Activated CD4-positive, alpha-beta T cell treated with anti-CD3 and anti-CD28 coated beads for 24 hours (primary cell): ENCODE measurements at places on chromosomes 16 and 17.

DNA sequence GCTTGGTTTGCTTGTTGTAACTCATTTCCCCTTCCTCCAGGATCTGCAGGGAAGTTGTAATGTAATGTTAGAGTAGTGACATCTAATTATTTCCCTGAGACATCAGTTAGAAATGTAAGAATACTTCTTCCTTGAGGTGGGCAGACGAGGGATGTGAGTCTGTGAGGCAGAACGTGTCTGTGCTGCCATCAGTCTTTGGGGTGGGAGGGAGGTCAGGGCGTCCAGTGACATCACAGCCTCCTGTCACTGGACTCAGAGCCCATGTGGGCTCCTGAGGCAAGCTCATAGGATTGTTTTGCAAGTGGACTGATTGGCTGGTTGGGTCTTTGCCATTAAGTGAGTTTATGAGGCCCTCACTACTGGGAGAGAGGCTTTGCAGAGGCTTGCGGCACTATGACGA is 188.8 kb downstream of the CCDC182 start:
- DNase-seq = no peak

DNA sequence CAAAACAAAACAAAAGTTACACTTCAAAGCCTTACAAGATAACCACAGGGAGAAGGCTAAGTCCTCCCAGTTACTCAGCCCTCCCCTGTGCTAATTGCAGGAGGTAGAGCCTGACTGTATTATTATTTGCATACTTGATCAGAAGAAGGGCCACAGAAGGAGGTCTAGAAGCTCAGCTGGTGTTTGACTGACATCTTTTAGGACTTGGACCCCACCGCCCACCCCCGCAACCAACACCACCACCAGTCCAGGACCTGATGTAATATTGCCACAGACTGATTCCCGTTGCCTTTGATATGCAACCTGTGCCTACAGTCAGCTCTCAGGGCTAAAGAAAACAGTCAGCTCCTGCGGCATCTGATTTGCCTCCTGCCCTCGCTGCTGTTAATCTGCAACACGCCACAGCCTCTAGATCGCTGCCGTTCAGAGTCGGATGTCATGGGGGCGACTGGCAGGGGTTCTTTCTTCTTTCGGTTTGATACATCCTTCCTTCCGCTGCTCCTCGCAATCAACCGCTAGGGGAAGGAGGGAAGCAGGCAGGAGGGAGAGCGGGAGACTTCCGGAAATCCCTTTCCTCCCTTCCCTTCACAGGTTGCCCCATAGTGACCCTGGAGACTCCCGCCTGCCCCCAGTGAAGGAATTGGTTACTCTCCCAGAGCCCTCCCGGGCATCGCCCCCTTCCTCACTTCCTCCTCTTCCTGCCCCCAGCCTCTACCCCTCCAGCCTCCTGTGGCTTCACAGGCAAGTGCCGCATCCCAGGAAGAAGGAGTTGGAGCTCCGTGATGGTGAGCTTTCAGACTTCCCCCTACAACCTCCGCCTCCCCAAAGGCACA is 90.5 kb upstream of the SOX9 start:
- DNase-seq = no peak

DNA sequence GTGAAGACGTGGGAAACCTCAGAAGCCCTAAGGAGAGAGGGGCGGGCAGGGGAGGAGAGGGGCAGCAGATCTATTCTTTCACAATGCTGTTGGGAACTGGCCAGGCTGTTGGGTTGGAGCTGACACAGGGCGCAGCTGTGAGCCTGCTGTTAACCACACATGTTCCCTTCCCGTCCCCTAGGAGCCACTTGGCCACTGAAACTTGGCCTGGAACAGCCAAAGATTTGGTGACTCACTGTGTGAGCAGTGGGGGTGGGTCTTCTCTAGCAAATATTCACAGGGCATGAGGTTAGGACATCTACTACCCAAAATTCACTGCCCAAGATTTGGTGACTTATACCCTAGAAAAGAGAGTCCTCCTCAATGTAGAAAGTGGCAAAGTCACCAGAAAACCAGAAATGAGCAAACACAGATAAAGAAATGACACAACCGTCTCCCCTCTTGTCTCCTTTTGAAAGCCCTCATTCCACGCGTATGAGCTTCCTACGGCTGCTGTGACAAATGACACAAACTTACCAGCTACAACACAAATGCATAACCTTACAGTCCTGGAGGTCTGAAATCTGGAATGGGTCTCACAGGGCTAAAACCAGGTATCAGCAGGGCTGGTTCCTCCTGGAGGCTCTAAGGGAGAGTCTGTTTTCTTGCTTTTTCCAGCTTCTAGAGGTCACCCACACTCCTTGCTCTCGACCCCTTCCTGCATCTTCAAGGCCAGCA is 6.3 kb downstream of the TBC1D16 start:
- no peak for DNase-seq

GRCh38 chr16:86608301-86608747 is 30.0 kb downstream of the FOXL1 start:
- DNase-seq = no peak

DNA sequence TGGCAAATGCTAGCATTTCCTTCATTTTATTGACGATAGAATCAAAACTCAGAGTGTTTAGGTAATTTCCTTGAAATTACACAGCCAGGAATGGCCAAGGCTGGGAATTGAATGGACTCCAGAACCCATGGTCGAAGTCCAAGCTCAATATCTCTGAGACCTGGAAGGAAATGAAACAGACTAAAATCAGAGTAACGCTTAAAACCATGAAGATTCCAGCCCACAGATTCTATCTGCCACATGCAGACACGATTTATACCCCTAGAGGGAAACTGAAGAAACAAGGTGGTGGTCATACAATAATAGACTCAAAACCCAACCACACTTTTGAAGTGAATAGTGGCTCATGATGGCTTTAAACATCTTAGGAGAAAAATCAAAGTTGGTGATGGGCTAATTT is 95.6 kb downstream of the PRKCA start:
- DNase-seq = no peak

GRCh38 chr16:76052725-76053124 is 224.5 kb upstream of the CNTNAP4 start:
- DNase-seq = no peak

DNA sequence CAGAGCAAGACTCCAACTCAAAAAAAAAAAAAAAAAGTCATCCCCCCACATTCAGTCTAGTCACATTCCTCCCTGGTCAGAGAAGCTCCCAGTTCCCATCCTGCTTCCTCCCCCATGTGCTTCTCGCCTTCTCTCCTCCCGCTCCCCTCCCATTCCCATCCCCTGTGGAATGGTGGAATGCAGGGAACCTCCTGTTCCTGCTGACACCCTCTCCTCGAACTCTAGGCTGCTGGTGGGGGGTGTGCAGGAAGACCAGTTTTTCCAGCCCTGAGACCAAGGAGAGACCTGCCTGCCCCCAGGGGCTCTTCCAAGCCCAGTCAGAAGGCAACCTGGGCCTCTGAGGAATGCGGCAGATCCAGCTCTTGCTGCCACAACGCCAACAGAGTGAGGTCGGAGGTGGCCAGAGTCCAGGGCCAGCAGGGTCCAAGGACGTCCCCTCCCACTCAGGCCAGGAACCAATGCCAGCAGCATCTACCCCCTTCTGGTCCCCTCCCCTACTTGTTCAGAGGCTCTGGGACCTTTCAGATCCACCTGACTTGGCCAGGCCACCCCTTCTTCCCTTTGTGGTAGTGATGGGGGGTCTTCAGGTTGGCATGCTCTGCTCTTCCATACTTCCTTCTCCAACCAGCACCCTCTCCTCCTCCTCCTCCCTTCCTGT is 39.3 kb upstream of the TAC4 start:
- DNase-seq = no peak

DNA sequence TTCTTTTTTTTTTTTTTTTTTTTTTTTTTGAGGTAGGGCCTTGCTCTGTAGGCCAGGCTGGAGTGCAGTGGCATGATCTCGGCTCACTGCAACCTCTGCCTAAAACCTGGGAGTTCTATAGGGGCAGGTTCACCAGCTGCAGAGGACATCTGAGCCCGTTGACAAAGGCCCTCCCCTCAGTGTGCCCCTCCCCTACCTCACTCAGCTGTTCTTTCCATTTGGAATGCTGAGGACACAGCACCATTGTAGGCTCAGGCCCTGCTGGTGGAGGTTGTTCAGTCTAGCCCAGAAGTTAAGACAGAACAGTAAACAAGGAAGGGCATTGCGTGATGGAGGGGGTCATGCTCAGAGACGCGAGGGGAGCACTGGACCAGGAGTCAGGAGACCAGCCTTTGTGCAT is 21.8 kb upstream of the KIF19 start:
- DNase-seq = no peak

DNA sequence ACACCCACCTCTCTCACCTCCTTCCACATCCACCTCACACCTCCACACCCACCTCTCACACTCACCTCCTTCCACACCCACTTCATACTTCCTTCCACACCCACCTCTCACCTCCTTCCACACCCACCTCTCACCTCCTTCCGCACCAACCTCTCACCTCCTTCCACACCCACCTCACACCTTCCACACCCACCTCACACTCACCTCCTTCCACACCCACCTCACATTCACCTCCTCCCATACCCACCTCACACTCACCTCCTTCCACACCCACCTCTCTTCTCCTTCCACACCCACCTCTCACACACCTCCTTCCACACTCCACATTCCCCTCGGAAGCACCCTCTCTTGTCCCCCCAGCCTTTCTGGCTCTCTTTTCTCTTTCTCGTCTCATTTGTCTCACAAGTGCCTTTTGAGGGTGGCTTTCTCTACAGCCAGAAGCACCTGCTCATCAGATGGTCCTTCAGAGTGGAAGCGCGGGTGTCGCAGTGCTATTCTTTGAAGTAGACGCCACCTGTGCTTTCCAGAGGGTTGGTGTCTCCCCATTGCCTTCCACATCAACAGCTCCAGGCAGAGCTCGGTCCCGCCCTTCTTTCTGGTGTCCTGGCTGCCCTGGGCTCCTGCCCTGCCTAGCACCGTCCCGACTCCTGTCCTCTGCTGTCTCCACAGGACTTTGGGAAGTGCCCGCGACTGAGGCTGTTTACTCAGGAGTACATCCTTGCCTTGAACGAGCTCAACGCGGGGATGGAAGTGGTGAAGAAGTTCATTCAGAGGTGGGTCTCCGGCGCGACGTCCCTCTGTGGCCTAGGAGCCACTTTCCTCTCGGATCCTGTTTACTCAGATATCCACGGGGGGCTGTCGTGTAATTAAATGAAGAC is 109.4 kb upstream of the PLCG2 start:
- DNase-seq = no peak

GRCh38 chr17:20203018-20203417 is 193.9 kb downstream of the SPECC1 start:
- DNase-seq = no peak

GRCh38 chr17:59492091-59492451 is 73.3 kb upstream of the DHX40 start:
- no peak for DNase-seq

DNA sequence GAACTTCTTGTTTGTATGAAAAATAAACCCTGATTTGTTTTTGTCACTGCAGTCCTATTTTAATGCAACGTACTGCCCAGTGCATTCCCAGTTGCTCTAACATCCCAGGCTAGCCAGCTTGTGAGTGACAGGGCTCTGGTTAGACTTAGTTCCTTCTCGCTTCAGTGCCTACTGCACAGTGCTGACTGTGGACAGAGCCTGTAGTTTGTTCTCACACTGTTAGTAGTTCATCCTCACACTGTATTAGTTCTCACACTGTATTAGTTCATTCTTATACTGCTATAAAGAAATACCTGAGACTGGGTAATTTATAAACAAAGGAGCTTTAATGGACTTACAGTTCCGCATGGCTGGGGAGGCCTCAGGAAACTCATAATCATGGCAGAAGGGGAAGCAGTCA is 116.6 kb upstream of the SALL1 start:
- DNase-seq = no peak

GRCh38 chr16:83266848-83267553 is 540.8 kb upstream of the HSBP1 start:
- DNase-seq = no peak

DNA sequence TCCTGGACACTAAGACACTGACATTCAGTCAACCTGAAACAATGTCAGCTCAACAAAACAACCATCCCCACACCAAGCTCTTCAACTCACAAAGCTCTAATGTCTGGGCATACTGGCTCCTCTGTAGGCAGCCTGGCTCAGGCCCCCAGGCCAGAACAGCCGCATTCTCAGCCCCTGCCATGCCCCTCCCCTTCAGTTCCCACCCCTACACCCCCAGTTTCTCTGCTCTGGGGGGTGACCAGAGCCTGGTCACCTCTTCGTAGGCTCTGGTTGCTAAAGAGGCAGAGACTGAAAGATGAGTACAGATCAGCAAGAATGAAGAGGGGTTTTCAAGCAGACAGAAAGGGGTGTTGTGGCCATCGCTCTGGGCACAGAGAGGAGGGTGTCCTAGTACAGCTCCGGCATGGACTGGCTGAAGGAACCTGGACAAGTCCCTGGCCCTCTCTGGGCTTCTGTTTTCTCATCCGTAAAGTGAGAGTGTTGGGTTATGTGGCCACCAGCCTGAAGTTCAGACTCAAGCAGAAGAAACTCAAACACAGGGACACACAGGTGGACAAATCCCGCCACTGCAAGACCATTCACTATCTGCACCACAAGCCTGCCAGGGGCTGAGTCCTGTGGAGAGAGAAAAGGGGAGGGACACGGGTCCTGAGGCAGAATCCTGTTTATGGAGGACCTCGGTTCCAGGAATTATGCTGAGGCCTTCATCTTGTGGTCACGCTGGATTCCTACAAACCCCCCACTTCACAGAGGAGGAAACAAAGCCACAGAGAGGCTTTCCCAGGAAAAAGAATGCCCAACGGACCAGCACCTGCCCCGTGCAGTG is 987 bp upstream of the SLC4A1 start:
- no peak for DNase-seq

- no peak for DNase-seq
Measured at GRCh38 chr17:41402161-41402560, 4.8 kb upstream of the KRT31 start.

GRCh38 chr17:71360301-71360700 is 760.5 kb upstream of the SOX9 start:
- no peak for DNase-seq

DNA sequence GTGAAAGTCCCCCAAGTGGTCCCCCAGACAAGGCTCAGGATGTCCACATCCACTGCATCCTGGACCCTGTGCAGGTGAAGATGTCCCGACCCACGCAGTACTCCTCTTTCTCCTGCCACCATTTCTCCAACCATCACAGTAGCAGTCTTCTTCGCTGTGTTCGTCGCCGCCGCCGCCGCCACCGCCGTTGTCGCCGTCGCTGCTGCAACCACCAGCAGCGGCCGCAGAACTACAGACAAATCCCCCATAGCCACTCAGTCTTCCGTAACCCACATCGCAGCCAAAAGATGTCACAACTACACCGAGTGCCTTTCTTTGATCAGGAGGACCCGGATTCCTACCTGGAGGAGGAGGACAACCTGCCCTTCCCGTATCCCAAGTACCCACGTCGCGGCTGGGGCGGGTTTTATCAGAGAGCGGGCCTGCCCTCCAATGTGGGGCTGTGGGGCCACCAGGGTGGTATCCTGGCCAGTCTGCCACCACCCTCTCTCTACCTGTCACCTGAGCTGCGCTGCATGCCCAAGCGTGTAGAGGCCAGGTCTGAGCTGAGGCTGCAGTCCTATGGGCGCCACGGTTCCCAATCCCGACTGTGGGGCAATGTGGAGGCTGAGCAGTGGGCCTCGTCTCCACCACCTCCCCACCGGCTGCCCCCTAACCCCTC is 917 bp downstream of the SPEM2 start:
- no peak for DNase-seq
